ENCODE measurements at places on chromosomes 13 and 19.

GRCh38 chr13:35354285-35354684, 122.2 kb downstream of the MAB21L1 start:
- DNase-seq, result no peak

GRCh38 chr13:111242585-111242984, 77.9 kb upstream of the TEX29 start:
- no peak for DNase-seq

- DNase-seq, result no peak
These were observed 1.9 kb upstream of the RASA3 start for GRCh38 chr13:114134111-114134943.

DNA sequence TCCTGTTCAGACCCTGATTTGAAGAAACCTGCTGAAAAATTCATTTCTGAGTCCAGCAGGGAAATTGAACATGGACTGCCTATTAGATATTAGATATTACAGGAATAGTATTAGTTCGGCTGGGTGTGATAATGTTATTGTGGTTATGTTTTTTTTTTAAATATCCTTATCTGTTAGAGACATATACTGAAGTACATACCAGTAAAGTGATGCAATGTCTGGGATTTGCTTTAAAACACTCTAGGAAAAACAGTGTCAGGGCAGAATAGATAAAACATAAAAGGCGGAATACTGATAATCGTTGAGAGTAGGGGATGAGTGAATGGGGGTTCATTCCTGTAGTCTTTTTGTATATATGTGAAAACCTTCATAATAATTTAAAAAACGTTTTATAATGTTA, 28.7 kb upstream of the AMER2 start:
- DNase-seq, result no peak

- no peak for DNase-seq
These were observed 7.1 kb downstream of the SAMD4B start for GRCh38 chr19:39349326-39349725.

DNA sequence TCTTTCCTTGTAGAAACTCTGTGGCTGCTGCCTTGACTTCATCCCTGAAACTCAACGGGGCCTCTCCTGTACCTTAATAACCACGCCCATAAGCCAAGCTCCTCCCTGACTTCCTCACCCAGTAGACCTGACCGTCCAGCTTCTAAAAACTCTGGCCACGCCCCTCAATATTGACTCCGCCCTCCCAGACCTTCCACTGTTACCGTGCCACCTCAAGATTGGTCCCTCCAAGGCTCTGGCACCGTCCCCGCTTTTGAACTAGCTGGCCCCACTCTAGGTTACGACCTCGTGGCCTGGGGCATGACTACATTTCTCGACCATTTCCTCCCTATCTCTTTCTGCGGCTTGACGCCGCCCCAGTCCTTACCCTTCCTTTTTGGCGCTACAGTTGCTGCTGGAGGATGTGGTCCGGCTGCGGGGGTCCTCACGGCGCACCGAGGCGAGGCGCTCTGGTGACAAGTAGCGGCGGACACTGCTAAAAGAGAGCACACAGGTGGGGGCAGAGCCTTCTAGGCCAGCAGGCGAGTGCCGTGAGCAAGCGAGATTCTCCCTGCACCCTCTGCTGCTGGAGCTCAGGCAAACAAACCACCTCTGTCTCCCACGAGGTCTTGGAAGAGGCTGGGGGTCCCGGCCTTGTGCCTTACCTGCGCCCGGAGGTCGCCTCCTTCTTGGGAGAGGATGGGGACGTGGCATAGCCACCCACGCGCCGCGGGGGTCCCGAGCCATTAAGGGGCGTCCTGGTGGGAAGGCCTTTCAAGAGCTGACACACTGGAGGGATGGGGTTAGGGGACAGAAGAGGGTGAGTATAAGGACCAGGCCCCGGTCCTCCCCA, 2.3 kb upstream of the EML2 start:
- peak; percentile 83 for DNase-seq

DNA sequence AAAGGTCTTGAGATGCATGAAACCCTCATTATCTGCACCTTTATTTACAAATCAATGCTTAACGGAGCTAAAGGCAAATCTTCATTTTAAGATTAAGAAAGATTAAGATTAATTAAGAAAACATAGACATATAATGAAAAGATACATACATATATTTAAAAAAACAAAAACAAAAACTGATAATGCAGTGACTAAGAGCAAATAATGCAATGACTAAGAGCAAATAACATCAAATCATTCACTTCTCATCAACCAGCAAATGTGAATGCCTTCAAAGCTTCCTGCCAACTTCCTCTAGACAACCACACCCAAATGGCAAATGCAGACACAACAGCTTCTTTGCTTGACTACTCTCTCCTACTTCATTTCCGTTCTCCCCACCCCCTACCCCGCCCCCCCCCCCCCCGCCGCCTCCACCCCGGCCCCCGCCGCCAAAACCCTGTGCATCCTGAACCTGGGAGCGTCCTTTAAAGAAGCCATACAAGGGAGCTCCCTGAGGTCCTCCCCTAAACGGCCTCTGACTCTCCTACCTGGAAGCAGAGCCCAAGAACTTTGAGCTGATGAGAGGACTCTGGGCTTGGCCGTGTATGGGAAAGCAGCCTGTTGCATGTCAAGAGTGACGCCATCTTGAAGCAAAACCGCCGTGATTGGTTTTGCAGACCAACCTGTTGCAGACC, 24.5 kb downstream of the TEX101 start:
- DNase-seq, result no peak

DNA sequence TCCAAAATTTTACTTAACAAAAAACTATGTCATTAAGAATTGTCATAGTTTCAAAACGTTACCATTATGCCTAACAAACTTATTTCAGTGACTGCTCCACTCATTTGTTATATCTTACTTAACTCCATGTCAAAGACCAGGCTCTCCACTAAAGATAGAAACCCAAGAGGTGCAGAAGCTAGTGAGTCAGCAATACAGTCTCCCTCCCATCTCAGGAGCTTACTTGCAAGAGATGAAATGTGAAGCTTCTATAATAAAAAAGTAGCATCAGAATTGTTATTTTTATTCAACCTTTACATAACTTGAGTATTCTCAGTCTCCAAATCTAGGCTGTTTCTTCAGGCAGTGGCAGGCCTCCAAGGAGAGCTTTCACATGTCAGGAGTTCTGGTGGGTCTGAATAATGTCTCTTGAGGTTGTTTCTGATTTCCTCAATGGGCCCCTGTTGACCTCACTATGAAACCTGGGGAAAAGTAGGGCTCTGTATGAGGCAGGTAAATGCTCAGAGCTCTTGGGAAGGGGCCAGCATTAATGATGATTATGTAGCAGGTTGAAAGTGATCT, 242.0 kb downstream of the NDFIP2 start:
- no peak for DNase-seq

DNA sequence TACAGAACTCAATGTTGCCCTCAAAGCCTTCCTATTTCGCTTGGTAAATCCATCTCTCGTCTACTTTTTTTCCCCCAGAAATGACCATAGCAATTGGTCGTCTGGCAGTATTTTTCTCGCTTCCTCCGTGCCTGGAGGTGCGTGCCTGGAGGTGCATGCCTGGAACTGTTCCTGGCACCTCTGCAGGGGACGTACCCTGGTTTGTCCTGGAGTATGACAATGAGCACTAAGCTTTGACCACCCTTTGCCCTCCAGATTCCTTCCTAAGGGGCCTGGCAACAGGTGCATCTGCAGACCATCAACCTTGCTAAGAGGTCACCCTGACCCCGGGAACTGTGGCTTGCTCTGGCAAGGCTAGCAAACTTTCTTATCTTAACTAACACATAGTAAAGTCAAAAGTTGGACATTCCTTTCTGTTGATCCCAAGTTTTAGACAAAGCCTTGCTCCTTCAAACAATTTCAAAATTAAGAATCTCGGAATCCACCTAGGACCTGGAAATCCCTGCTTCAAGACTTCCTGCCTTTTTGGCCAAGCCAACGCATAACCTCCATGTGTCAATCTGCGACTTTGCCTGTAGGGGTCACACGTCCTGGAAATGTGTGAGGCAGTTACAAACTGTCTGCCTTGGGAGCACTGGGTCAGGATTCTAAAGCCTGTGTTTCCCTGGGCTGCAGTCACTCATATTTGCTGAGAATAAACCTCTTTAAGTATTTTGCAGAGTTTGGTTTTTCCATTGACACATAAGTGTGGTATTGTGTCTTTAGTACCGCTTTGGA, 28.8 kb upstream of the TUBGCP3 start:
- DNase-seq, result peak; percentile 44

- no peak for DNase-seq
These were observed 58.6 kb upstream of the PDX1 start for GRCh38 chr13:27861165-27861564.

DNA sequence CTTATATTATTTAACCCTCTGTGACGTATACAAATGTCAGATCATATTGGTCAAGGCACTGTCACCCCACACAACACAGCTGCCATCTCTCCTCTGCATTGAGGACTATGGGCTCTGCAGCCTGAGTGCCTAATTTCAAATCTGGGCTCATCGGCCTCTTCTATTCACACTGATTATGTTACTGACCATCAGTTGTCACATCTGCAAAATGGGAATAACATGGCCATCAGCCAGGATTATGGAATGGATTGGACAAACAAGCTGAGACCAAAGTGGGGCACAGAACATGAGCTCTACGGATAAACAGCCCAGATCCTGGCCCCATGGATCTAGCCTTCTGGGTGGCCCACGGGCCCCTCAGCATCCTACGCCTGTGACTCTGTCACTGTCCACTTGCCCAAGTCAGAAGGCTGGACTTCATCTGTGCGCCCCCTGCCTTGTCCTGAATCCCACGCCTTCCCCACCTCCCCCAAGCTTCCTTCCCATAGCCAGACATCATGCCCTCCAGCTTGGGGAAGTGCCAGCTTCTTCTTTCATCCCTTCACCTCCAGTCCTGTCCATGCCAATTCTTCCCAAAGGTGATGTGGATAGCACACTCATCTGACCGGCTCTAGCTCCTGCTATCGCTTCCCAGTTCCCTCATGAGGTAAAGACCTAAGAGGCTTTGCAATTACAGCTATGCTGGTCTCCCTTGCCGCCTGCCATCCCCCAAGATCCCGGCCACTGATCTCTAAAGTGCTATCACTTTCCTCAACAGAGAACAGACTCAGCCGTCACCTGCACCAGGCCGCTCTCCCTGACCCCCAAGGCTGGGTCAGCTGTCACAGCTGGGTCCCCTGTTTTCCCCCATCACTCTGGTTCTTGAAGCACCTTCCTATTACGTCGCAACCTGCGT, 872 bp downstream of the FARSA start:
- no peak for DNase-seq

- no peak for DNase-seq
These were observed 1.3 kb downstream of the CYP4F3 start for GRCh38 chr19:15641901-15642491.

GRCh38 chr19:14056069-14056666, 5.7 kb downstream of the PALM3 start:
- no peak for DNase-seq

GRCh38 chr13:38821770-38822551, 135.1 kb downstream of the FREM2 start:
- no peak for DNase-seq

DNA sequence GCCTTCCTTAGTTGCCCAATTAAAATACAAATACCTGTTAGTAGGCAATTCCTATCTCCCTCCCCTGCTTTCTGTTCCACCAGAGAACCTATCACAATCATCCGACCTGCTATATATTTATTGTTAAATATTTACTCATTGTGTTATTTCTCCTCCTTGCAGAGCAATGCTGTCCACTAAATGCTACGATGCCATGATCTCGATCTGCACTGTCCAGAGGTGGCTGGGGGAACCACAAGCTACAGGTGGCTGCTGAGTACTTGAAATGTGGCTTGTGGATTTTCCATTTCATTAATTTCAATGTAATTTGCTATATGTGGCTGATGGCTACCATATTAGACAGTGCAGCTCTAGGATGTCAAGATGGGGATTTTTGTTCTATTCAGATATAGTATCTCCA, 5.1 kb downstream of the KLK6 start:
- DNase-seq, result no peak

GRCh38 chr13:37067874-37068273, 8.4 kb upstream of the SUPT20H start:
- no peak for DNase-seq

- DNase-seq, result peak; percentile 80
These were observed 5.8 kb upstream of the TPM4 start for GRCh38 chr19:16070366-16070990.

DNA sequence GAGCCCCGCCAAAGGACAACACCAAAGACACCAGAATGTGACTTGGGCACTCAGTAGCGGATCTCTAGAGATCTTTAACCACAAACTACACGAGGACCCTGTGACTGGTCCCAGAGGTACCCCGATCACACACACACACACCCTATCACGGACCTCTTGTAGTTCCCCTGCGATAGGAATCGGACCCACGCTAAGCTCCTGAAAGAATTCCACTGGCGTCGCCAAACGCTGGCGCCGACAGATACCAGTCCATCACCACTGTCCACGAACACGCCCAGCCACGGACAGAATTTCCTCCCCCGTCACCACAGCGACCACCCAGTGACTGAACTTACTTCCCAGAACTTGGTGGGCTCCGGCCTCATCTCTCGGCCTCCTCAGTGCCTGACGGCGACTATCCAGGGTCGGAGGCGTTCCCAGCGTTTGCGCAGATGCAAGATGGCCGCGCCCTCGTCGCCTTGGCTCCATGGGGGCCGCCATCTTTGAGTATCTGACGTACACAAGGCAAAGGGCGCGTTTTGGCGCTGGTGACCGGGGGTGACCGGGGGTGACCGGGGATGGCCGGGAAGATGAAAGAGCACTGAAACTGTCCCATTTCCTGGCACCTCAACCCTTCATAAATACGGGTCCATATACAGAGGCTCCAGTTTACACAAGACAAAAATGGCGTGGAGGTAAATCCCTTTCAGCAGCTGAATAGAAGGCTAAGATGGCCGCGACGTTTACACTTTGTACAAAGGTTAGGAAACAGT, at the start of gene ZNF615:
ZNF615 (minus strand) TSS at position 406 of the 752 bp plus-strand sequence. CDS start 4,500 bp downstream, outside the sequence.
- DNase-seq, result peak; percentile 53

DNA sequence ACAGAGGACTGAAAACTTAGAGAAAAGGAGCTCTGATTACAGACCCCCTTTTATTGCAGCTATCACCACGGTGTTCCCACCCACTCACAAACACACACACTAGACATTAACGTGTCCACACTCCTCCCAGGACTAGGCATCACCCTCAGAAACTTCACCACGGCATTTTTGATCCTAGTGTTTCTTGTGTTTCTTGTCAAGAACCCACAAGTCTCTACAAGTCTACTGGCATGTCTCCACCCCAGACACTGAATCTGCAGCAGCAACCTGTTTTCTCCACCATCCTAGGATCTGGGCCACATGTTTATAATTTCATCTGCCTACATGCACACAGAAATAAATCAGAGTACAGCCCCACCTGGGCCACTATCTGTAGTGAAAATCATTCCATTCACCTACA, 4.3 kb downstream of the ZNF486 start:
- DNase-seq, result no peak

GRCh38 chr13:19159761-19160420, 21.7 kb downstream of the TUBA3C start:
- no peak for DNase-seq

- no peak for DNase-seq
These were observed 8.7 kb downstream of the ZNF71 start for GRCh38 chr19:56603829-56604228.

Measured in GM12892 (cell line).